ENCODE measurements at places on chromosomes 6 and 20. TPM values are rescaled to one million over a fixed set of nuclear protein-coding genes. Genes with fewer than 3 reads are reported as not detected.

- no peaks in the 10 kb centered on the region for H3K27me3 ChIP-seq
- no peak for DNase-seq
- no peaks in the 10 kb centered on the region for H3K4me1 ChIP-seq
- H3K27ac ChIP-seq: no peak overlapping the region
- H3K36me3 ChIP-seq: no peaks in the 10 kb centered on the region
Measured at GRCh38 chr20:19025430-19026120, 186.9 kb upstream of the SLC24A3 start.

Gene PRICKLE4
- total RNA-seq: 1.1 TPM

Gene MEP1A
- not detected for total RNA-seq

GRCh38 chr6:156190270-156190669 lies 586.9 kb upstream of the ARID1B start:
- no peaks in the 10 kb centered on the region for H3K4me1 ChIP-seq
- no peaks in the 10 kb centered on the region for H3K36me3 ChIP-seq
- no peak overlapping the region for H3K27ac ChIP-seq
- DNase-seq: no peak
- no peak overlapping the region for H3K4me3 ChIP-seq
- no peaks in the 10 kb centered on the region for H3K27me3 ChIP-seq

GRCh38 chr20:24738981-24739633 lies 210.0 kb upstream of the CST7 start:
- H3K27me3 ChIP-seq: no peaks in the 10 kb centered on the region
- DNase-seq: no peak
- H3K36me3 ChIP-seq: no peaks in the 10 kb centered on the region
- H3K4me3 ChIP-seq: no peak overlapping the region

GRCh38 chr6:86856937-86857563 lies 80.3 kb upstream of the HTR1E start:
- no peaks in the 10 kb centered on the region for H3K27me3 ChIP-seq
- H3K4me1 ChIP-seq: no peaks in the 10 kb centered on the region
- no peak overlapping the region for H3K4me3 ChIP-seq
- no peak overlapping the region for H3K27ac ChIP-seq
- peak; percentile 71 for DNase-seq
- H3K36me3 ChIP-seq: no peaks in the 10 kb centered on the region

DNA sequence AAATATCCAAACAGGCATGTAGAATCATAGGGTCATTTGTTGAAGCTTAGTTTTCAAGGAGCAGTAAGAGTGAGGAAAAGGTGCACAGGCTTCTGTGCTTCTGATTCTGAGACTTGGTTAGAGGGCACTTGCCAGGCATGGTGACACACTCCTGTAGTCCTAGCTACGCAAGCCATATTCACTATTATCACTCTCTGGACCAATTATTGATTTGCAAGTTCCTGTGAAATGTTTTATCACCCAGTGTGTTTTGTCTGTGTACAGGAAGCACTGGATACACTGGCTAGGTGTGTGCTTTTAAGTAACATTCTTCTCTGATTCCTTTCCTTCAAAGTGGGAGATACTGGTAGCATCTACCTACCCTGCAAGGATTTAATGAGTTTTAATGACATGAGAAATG lies 76.3 kb downstream of the JARID2 start:
- no peak overlapping the region for H3K27ac ChIP-seq
- no peaks in the 10 kb centered on the region for H3K36me3 ChIP-seq
- no peak for DNase-seq
- peaks cover 35% of the 10 kb centered on the region for H3K4me1 ChIP-seq

- peaks cover 7% of the 10 kb centered on the region for H3K4me1 ChIP-seq
- H3K4me3 ChIP-seq: no peak overlapping the region
- no peak for DNase-seq
- no peaks in the 10 kb centered on the region for H3K36me3 ChIP-seq
Measured at GRCh38 chr20:4067600-4068261, 52.4 kb upstream of the RNF24 start.

Gene PDE10A
- 17.3 TPM for total RNA-seq

Gene ZNF391
- 16.5 TPM for total RNA-seq

DNA sequence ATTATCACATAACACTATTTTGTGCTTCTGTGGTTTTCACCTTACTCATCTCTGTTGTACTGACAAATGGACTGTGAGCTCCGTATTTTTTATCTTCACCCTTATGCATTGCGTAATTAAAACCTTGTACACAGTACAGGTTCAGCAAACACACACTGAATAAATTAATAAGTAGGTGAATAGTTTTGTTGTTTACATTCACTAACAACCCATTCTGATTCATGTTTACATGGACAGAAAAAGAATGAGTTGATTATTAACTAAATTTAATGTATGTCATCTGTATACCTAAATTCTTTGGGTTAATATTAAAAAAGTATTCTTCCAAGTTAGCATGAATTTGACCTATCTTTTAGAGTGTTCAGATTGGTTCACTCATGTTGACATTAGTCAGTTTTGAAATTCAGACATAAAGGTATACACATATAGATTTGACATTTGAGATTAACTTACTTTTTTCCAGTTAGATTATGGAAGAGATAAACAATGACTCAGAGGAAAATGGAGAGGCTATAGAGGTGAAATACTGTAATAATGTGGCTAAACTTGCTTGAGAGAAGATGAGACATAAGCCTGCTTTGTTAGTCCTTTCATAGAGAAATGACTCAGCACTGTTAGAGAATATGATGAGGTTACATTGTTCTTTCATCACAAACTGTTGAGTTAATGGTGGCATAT lies 541.7 kb upstream of the FLRT3 start:
- no peak overlapping the region for H3K27ac ChIP-seq
- DNase-seq: no peak
- H3K4me3 ChIP-seq: no peak overlapping the region
- H3K27me3 ChIP-seq: no peaks in the 10 kb centered on the region
- no peaks in the 10 kb centered on the region for H3K36me3 ChIP-seq

DNA sequence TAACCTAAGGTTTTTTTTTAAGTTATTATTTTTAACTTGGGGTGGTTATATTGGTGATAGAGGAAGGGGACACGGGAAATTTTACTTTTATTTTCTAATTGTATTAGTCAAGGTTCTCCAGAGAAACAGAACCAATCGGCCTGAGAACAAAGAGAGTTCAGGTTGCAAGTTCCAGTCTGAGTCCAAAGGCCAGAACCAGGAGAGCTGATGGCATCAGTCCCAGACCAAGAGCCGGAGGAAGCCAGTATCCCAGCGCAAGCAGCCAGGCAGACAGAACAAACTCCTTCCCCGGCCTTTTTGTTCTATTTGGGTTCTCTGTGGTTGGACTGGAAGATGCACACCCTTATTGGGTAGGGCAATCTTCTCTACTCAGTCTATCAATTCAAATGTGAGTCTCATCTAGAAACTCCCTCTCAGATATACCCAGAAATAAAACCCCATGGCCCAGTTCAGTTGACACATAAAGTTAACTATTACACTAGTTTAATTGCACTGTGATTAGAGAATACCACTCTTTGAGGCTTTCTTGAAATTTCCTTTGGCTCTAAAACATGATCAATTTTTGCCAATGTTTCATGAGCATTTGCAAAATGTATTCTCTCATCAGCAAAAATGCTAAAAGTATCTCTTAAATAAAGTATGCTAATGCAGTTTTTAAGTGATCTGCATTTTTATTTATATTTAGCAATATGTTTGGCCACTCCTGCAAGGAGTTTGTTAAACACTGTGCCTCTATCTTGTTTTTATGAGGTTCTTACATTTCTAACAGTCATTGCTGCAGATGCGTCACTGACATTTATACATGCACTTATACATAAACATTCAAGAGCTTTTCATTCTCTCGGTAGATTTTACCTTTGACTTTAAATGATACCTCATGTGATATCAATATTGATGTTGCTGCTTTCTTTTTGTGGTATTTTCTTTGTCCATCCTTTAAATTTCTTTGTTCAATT lies 103.2 kb upstream of the SSTR4 start:
- H3K27ac ChIP-seq: no peak overlapping the region
- DNase-seq: no peak
- no peak overlapping the region for H3K4me3 ChIP-seq
- no peaks in the 10 kb centered on the region for H3K27me3 ChIP-seq
- H3K4me1 ChIP-seq: no peaks in the 10 kb centered on the region

DNA sequence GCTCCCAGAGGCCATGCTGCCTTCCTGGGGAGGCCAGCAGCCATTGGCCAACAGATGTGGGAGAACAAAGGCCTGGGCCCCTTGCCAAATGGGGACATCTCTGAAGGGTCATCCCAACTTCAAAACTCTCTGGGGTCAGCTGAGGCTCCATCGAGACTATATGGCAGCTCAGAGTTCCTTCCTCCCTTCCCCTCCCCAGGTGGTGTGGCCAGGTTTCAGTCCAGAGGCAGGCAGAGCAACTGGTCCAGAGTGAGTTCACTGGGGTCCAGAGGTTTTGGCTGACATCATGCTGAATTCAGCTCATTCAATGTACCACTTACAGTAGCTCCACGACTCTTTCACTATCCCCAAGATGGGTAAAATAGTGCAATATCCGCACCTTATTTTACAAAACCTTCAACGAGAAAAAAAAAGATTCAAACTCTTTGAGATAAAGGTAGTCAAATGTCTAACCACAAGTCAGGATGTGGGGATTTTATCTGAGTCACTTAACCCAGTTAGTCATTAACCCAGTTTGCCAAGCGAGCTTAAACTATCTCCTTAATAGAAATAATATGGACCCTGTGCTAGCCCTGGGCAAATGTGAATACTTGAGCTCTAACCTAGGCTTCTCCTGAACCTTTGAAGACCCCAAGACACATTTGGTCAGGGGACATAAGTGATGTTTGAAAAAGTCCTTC lies 108.4 kb upstream of the PLEKHG1 start:
- no peaks in the 10 kb centered on the region for H3K36me3 ChIP-seq
- DNase-seq: no peak
- H3K4me3 ChIP-seq: no peak overlapping the region
- H3K27ac ChIP-seq: no peak overlapping the region
- no peaks in the 10 kb centered on the region for H3K4me1 ChIP-seq

- H3K27ac ChIP-seq: no peak overlapping the region
- H3K36me3 ChIP-seq: no peaks in the 10 kb centered on the region
- no peaks in the 10 kb centered on the region for H3K4me1 ChIP-seq
- H3K27me3 ChIP-seq: no peaks in the 10 kb centered on the region
- no peak overlapping the region for H3K4me3 ChIP-seq
- DNase-seq: no peak
Measured at GRCh38 chr20:54148947-54149764, 24.6 kb downstream of the CYP24A1 start.

GRCh38 chr6:118810420-118811027 lies 83.4 kb upstream of the ASF1A start:
- no peaks in the 10 kb centered on the region for H3K27me3 ChIP-seq
- peaks cover 3% of the 10 kb centered on the region for H3K36me3 ChIP-seq
- H3K4me1 ChIP-seq: no peaks in the 10 kb centered on the region
- no peak overlapping the region for H3K4me3 ChIP-seq

DNA sequence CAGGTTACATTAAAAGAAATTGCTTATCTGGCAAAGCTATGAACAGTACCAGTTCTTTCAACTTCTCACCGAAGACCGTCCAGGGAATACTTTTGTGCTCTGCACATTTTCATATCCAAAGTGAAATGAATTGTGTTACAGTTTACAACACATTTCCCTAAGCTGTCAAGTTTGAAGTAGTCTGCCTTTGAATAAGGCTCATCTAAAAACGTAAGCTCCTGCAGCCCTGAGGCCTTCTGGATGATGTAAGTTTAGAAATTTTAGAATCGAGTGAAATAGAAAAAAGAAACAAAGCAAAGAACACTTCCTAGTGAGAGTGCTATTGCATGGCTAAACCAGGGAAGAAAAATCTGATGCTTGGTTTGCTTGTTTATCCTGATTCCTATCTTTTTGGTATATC lies 653.8 kb downstream of the MMUT start:
- H3K27me3 ChIP-seq: no peaks in the 10 kb centered on the region
- H3K4me3 ChIP-seq: no peak overlapping the region
- no peaks in the 10 kb centered on the region for H3K4me1 ChIP-seq
- no peak overlapping the region for H3K27ac ChIP-seq
- DNase-seq: no peak

Gene ADGB
- total RNA-seq: not detected

DNA sequence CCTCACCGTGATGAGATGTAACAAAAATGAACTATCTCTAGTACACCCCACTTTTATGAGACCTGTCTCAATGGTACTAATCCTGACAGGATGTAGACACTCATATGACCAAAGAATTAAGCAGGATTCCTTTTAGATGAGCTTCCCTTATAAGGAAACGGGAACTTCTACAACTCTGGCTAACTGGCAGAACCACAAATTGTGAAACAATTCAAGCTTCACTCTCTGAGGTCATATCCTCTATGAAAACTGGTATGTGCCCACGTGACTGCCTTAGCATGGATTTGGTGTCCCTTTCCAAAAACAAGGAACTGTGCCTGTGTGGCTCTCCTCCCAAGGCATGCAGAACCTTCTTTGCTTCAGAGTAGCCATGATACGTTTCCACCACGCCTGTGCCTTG lies 14.1 kb upstream of the CPNE5 start:
- H3K27me3 ChIP-seq: no peaks in the 10 kb centered on the region
- no peak for DNase-seq
- H3K4me3 ChIP-seq: no peak overlapping the region
- no peak overlapping the region for H3K27ac ChIP-seq

- H3K4me1 ChIP-seq: peaks cover 7% of the 10 kb centered on the region
- H3K27ac ChIP-seq: no peak overlapping the region
- DNase-seq: no peak
- no peak overlapping the region for H3K4me3 ChIP-seq
- no peaks in the 10 kb centered on the region for H3K27me3 ChIP-seq
- no peaks in the 10 kb centered on the region for H3K36me3 ChIP-seq
Measured at GRCh38 chr6:21157186-21157929, 436.2 kb upstream of the SOX4 start.

Gene SIRPG
- not detected for total RNA-seq

Gene SAMD3
- total RNA-seq: 2.0 TPM

GRCh38 chr6:35694462-35694861 lies 5.7 kb upstream of the FKBP5 start:
- H3K36me3 ChIP-seq: no peaks in the 10 kb centered on the region
- H3K27ac ChIP-seq: no peak overlapping the region
- H3K27me3 ChIP-seq: no peaks in the 10 kb centered on the region

DNA sequence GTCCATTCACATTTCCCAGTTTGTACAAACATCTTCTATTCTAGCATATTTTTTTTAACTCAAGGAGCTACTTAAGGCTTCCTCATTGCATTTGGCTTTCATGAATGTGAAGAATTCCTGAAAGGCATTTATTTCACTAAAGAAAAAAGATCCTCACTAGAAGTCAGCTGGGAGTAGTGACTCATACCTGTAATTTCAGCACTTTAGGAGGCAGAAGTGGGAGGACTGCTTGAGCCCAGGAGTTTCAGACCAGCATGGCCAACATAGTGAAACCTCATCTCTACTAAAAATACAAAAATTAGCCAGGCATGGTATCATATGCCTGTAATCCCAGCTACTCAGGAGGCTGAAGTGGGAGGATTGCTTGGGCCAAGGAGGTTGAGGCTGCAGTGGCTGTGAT lies 30.9 kb upstream of the XRN2 start:
- no peak overlapping the region for H3K4me3 ChIP-seq
- no peaks in the 10 kb centered on the region for H3K36me3 ChIP-seq
- no peak for DNase-seq
- H3K4me1 ChIP-seq: no peaks in the 10 kb centered on the region

- peak; percentile 38 for DNase-seq
- peak overlapping the region; percentile 57 for H3K27ac ChIP-seq
- peak overlapping the region; percentile 6 for H3K4me3 ChIP-seq
- H3K4me1 ChIP-seq: peaks cover 56% of the 10 kb centered on the region
Measured at GRCh38 chr6:75377386-75377785, 92.8 kb upstream of the TMEM30A start.
